Stimulated activated CD8-positive, alpha-beta memory T cell treated with anti-CD3 and anti-CD28 coated beads, Interleukin-15, amount 100 ng/mL, for 1 hour (primary cell): ENCODE measurements at places on chromosomes 3 and 15.

DNA sequence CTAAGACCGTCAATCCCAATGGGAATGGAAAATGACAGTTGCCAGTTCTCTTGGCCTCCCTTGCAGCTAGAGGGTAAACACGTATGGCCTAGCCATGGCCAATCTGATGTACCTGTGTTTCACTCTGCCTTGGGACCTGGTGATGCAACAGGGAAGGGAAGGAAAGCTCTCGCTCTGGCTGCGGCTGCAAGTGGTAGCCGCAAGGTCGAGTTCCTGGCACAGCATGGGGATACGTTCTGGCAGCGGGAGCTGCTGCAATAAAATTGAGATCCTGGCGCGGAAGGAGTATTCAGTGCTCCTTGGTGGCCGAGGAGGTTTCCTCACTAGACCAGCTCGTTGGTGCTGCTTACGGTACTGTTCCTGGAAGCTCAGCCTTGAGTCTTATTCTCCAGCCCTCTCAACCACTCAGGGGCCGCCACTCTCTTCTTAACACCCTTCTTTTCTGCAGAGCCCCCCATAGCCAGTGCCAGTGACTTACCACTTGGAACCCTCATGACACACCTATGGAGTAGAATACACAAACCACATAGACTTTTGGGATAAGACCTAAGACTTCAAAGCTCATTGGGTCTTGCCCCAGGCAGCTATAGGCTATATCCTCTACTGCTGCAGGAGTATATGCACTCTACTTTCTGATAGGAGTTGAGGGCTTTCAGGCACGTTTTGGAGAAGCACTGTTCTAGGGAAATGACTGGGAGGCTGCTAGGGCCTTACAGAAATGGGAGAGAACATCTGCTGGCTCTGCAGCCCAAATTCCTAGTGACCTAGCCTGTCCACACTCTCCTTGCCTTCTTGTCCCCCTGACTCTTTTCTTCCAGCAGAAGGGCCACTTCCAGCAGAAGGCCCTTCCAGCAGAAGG lies 2.7 kb downstream of the KY start:
- DNase-seq: no peak

GRCh38 chr15:38533926-38534325 lies 30.7 kb downstream of the RASGRP1 start:
- DNase-seq: no peak

GRCh38 chr3:156443079-156443478 lies 111.8 kb downstream of the SSR3 start:
- no peak for DNase-seq

DNA sequence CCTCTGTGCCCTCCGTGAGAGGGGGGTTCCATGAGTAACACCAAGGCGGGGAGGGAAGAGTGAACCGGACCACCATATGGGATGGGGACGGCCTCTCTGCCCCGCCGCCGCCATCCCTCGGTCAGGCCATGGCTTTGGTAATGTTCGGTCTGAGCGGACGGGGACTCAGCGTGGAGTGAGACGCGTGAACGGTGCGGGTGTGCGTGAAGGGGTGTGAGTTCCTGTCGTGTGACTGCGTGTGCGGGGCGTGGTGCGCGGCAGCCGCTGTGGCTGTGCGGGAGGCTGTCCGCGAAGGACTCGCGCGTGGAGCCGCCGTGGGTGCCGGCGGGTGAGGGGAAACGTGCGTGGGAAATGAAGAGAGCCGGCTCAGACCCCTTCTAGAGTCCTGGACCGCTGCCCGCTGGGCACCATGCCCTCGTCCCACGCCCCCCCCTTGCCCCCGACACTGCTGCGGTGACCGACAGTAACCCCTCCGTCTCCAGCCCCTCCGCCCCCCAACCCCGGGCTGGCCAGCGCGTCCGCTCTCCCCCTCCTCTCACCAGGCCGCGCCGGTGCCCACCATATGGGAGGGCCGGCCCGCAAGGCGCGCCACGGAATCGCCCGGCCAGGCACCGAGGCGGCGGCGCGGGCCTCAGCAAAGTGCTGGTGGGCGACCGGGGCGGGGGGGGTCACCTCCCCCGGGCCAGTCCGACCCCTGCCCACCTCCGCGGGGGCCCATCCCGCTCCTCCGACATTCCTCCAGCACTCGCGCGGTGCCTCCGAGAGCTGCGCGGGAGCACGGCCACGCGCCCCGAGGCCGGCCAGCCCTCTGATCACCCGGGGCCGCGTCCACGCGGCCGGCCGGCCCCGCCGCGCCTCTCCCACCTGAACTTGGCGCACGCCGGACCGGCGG lies 589 bp downstream of the KLF15 start:
- DNase-seq: no peak

- no peak for DNase-seq
Observed at GRCh38 chr3:194781617-194782016, 95.9 kb downstream of the FAM43A start.

GRCh38 chr3:94611596-94611995 lies 548.7 kb downstream of the NSUN3 start:
- no peak for DNase-seq

DNA sequence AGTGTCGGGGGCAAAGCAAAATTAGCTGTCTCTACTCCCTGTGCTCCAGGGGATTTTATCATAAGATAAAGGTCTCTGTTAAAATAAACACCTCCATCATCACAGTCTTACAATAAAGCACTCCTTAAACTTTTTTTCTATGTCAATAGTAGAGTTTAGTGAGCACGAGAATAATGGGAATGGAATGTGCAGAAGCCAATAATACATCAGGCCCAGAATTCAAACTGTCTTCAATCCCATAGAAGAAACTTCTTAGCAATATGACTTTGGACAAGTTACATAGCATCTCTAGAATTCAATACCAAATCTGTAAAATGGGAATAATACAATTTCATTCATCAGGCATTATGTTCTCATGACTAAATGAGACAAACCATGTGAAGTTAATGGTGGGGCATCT lies 49.0 kb upstream of the EPHA3 start:
- DNase-seq: no peak

DNA sequence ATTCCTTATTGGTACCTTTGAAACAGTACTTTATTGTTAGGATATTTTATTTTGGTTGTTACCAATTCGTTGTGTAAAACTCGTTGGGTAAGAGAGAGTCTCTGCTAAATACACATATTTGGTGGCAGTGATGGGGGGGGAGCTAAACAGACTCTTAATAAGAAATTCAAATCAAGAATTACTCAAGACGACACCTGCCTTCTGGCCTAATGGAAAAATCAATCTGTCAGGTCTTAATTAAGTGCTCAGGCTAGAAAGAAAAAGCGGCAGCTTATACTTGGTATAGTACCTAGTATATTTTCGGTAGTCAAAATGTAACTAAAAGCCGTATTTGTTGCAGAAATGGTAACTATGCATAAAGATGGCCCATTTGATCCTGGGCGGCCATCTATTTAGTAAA lies 18.2 kb downstream of the FOXP1 start:
- DNase-seq: no peak

GRCh38 chr3:194257916-194258668 lies 93.0 kb downstream of the CPN2 start:
- no peak for DNase-seq
